ENCODE measurements at places on chromosomes 16 and 17.
A peak's percentile ranks its signal among the peaks of the same experiment; 100 is the strongest.

DNA sequence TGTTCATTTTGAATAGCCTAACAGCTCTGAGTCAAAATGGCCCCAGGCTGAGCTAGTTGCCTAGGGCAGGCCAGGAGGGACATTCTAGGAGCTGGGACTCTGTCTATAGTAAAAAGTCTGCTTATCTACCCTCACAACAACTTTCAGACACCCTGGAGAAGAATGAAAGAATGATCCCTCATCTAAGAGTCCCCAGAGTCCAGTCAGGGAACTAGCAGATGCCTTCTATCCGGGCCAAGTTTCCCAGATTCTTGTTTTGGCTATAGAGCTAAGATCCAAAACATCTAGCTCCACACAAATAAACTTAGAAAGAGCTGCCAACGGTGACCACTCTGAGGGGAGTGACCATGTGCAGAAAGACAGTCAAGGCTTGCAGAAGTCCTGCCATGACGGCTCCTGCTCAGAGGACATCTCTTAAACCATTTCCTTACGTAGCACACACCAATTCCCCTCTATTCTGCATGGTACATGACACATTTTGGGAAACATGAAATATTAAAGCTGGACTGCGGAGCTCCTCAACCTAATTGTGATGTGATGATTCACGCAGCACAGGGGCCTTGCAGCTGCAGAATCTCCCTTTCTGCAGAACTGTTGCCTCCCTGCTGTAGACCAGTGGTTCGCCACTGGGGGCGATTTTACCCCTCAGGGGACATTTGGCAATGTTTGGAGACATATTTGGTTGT is 24.2 kb downstream of the FAM20A start:
- no peak for DNase-seq

DNA sequence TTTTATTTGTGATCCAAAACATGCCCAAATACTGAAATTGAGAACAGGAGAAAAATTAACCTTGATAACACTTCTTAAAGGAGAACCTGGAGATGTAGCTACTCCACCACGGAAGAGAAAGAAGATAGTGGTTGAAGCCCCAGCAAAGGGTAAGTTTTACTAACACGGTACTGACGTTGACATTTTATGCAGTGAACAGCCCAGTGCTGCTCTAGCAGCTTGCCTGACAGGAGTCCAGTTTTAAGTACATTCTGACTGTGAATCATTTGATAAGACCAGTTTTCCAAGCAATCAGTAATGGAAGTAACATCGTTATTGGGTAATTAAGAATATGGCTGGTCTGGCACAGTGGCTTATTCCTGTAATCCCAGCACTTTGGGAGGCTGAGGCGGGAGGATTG is 6.5 kb downstream of the ORC6 start:
- no peak for DNase-seq

GRCh38 chr16:85879975-85880831 is 18.8 kb upstream of the IRF8 start:
- DNase-seq, result no peak

DNA sequence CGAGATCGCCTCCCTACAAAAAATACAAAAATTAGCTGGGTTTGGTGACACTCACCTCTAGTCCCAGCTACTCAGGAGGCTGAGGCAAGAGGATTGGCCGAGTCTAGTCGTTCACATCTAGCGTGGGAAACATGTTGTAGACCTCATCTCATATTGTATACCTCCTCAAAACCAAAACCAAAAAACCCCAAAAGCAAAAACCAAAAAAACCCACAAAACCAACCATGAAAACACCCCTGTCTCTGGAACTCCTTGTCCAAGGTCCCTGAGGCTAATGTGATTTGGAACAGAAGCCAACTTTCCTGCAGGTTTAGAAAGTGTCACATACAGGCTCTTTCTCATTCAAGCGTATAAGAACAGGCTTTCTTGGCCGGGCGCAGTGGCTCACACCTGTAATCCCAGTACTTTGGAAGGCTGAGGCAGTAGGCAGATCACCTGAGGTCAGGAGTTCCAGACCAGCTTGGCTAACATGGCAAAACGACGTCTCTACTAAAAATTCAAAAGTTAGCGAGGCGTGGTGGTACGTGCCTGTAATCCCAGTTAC is 29.0 kb downstream of the RAB11FIP3 start:
- no peak for DNase-seq

GRCh38 chr16:73858326-73858725 is 438.3 kb upstream of the PSMD7 start:
- no peak for DNase-seq

DNA sequence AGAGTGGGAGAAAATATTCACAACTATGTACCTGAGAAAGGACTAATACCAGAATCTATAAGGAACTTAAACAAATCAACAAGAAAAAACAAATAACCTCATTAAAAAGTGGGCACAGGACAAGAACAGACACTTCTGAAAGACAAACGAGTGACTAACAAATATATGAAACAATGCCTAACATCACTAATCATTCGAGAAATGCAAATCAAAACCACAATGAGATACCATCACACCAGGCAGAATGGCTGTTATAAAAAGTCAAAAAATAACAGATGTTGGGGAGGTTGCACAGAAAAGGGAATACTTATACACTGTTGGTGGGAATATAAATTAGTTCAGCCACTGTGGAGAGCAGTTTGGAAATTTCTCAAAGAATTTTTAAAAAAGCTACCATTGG is 83.5 kb upstream of the WSCD1 start:
- no peak for DNase-seq

DNA sequence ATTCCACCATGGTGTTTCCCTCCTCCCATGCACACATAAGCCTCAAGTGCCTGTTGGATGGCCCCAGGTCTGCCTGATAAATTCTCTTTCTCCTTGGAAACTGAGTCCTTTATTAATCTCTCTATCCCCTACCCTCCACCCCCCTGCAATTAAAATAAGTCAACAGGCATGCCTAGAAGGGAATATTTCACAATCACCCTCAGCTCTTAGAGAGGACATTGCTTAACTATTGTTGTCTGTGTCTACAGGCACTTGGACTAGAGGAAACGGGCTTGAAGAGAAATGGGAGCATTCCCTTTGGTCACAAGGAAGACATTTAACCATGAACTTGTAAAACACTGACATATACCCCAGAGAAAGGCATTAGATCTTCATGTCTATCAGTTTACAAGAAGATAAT is 39.5 kb downstream of the RCVRN start:
- DNase-seq, result no peak

DNA sequence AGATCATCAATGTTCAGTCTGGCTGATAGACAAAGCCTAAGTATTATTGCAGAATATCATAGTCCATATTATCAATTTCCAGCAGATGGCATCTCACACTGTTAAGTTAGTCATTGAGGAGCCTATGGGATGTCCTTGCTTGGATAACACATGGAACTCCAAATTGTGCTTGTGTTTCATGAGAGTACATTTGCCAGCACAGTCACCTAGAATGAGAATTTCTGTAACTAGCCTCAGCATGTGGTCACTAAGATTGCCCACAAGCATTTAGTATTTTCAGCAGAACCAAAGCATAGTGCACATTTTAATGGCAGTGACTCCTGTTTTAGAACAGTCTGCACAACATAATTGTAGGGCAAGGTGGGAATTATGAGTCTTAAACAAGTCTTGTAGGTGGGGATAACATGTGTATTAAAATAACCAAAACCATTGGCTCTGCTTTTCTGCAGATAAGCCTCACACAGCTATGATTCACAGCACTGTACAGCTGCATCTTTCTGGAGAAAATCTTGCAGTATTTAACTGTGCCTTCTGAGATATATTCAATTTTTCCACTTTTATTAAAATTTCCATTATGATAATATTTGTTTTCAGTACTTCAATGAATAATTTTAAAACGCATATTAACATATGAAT is 882.8 kb upstream of the SOX9 start:
- DNase-seq, result no peak

GRCh38 chr16:84361546-84361945 is 6.8 kb upstream of the ATP2C2 start:
- no peak for DNase-seq

DNA sequence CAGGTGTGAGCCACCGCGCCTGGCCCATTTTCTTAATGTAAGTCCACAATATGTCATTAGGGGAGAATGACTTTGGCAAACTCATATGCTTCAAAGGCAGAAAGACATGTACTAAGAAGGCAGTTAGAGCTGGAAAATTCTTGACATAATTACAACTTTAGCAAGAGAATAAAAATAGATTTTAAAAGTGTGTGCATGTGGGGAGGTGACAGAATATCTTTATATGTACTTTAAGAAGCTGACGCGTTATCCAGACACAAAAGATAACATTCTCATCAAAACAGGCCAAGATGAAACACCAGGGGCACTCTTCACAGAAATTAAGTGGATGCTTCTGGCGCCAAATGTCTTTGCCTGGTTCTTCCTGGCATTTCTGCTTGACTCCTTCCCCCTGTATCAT is 28.2 kb downstream of the GJC1 start:
- DNase-seq, result no peak

DNA sequence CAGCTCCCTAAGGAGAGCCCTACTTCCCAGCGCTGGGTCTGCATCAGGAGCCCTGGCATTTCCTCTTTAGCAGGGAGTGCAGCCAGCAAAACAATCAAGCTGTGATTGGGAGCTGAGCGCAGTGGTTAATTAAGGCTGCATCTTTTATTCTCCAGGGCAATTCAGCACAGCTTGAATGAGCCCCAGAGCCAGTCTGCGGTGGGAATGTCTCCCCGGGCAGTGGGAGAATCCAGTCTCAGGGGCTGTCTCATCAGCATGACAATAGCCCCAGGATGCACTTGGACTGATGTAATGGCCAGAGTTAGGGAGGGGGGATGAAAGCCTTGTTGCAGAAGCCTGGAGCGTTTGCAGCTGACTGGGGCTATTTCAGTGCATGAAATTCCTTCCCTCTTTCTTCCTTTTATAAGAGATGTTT is 292.6 kb upstream of the SOX9 start:
- DNase-seq, result no peak

GRCh38 chr16:24049113-24049512 is 207.0 kb upstream of the CACNG3 start:
- DNase-seq, result no peak

GRCh38 chr16:22358000-22358399 is 16.4 kb downstream of the CDR2 start:
- DNase-seq, result peak; percentile 52

GRCh38 chr17:5118219-5118618 is 2.4 kb downstream of the USP6 start:
- DNase-seq, result no peak

DNA sequence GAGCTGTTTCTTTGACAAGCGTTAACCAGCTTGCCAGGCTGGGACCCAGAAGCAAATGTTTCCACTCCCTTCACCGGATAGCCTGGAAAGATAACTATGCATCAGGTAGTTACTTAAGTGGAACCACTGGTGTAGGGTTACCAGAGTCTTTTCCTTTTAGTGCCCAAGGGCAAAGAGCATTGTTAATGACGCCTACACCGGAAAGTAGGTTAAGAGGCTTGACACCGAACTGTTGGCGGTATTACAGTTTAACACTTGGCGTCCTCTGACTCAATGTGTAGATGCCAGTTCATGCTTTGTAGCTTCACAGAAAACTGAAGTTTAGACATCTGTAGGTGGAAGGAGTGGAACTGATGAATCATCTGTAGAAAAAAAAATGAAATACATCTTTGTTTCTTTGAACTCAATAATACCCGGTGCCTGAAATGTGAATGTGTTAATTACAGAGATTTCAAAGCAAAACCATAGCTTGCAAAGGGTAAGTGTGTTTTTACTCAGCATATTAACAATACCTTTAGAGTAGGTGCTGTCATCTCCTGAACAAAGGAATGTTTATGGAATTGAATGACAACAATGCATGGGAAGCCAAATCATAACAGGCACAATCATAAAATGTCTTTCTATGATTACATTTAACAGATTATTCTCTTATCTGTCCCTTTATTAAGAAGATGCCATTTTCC is 426.7 kb upstream of the SALL1 start:
- no peak for DNase-seq

DNA sequence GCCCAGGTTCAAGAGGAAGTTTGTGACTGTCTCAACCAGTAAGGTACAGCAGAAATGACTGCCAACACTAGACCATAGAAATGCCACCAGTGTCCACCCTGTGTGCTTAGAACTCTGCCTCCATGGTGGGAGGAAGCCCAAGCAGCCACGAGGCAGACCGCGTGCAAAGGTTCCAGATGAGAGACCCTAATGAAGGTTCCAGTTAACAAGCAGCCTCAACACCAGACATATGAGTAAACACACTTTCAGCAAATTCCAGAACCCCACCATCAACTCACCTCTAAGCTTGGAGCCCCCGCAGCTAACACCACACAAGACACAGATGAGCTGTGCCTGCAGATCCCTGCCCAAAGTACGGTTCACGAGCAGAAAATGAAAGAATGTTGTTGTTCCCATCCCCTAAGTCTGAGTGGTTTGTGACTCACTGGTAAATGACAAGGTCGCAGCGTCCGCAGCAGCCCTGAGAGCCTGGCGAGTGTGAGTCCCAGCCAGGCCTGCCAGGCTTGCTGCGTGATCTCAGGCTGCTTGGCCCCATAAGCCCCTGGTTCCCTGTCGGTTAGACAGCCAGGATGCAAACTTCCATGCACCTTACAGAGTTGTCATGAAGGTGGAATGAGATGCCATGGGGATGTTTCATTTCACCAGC is 193.7 kb downstream of the C16orf95 start:
- no peak for DNase-seq

GRCh38 chr16:1778200-1779179 is 3.9 kb downstream of the SPSB3 start:
- DNase-seq, result no peak

DNA sequence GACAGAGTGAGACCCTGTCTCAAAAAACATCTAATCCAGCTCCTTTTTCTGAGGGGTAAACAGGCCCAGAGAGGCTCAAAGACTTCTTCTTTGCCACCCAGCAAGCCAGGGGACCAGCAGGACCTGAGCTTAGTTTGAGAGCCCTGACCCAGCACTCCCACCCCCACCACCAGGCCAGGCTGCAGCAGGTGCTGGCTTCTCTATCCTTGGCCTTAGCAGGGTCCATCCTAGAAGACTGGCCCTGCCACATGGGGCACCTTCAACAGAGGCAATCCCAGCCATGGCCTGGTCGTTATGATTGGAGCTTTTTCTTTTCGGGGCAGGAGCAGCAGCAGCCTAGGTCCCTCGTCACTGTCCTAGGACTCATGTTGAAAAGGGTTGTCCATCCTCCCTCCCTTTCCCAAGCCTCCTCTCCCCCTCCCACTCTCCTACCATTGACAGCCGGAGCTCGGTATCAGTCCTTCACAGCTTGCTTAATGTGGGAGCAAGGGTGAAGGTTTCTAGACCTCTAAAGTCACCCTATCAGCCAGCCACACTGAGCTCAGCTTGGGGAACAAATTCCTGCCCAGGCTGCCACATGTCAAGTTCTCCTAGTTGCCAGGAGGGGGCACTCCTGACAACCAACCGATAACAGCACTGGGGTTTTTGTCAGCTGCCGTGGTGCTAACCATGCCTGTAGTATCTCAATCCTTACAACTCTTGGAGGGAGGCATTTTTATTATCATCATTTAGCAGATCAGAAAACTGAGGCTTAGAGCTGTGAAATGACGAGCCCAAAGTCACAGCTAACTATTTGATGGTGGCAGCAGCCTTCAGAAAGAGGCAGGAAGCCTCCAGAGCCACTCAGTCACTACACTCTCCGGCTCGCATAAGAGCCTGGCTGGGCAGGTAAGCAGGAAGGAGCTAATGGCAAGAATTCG is 11.2 kb downstream of the MRPL27 start:
- DNase-seq, result peak; percentile 66

All from CD4-positive, alpha-beta T cell treated with Interleukin-15 for 4 hours (primary cell).